ENCODE measurements at places on chromosomes 1 and 21.

DNA sequence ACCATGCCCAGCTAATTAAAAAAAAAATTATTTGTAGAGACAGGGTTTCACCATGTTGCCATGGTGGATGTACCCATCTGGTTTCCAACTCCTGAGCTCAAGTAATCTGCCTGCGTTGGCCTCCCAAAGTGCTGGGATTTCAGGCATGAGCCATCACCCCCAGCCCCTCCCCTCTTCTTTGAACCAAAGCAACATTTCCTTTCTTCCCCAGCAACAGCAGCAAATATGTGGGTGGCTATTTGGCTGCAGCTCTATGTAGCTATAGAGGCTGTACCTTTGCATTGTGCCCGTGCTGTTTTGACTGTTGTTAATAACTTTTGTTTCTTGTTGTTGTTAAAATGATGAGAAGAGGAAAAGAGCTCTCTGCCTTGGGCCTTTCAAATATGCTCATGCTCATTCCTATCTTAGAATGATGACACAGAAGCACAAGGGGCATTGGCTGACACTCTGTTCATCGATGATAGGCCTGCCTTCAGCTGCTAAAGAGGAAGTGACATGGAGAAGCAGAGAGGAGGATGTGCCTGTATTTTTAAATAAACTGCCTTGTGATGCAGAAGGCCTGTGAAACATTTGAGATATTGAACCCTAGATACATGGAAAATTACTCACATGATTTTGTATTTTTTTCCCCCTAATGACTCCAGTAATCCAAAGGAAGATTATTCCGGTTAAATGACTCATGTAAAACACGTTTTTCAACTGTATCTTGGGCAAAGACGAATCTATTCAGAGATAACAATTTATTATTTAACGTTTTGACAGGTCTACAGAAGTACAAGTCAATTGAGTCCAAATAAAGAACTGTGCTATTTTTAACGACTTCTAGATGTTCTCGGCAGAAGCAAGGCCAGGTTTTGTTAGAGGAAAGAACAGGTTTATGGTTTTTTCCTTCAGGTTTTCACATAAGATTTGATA lies 20.5 kb upstream of the XPR1 start:
- no peak for DNase-seq

DNA sequence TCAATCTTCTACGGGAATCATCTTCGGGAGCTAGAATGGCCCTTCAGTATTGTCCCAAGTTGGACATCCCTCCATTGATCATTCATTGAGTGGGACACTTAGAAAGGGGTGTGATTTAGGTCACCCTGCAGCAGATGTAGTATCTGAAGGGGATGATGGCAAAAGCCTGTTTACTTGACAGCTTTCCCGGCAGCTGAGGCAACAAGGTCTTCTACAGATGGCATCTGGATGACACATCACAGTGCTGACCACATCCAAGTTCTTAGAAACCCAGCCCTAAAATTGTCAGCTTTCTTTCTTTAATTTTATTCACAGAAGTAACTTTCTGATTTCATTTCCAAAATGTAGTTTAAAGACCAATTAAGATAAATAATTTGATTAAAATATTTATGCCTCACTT lies 150.3 kb downstream of the AMY1C start:
- no peak for DNase-seq

DNA sequence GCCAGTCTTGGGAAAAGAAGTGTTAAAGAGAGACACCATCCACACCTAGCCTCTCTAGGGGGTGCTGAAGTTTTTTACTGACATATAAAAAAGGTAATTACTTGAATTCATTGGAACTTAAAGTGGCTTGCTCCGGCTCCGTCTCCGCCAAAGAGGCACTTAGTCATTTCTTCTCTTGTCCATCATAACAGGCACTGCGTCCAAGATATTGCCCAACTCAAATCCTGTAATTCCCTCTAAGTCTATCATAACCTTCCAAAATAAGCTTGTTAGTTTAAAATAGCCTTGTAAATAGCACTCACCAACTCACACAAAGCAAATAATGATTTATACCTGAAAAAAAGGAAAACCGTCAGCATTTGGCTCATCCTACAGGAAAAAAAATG lies 160.5 kb downstream of the ZBTB18 start:
- no peak for DNase-seq

DNA sequence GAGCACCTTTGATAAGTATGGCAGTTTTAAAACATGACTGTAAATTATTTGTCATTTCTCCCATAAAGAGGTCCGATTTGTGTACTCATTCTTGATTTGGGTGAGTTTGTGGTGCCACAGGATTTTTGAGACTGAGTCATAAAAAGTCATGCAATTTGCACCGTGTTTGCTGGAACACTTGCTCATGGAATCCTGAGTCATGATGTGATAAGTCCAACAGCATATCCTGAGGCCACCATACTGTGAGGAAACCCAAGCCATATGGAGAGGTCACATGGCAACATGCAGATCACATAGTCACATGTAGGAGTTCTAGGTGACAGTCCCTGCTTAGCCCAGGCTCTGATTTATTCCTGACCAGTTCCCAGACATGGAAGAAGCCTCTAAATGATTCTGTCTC lies 40.8 kb upstream of the PRRX1 start:
- DNase-seq, result no peak

DNA sequence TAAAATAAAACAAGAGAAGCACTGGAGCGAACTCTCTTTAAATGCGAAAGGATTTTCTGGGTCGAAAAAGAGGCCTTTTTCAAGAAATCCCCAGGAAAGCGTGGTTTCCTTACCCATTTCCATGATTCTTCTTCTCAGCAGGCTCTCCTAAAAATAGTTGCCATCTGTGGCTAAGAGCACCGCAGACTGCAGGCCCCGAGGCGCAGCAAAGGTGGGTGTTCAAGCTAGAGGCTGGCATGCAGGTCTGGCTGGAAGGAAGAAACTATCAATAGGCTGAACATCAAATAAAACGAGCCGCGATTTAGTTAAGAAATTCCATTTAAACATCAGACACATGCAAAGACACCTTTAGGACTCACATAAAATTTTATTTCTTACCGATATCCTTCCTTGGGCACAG lies 135.1 kb downstream of the ADAMTS1 start:
- DNase-seq, result peak; percentile 35

DNA sequence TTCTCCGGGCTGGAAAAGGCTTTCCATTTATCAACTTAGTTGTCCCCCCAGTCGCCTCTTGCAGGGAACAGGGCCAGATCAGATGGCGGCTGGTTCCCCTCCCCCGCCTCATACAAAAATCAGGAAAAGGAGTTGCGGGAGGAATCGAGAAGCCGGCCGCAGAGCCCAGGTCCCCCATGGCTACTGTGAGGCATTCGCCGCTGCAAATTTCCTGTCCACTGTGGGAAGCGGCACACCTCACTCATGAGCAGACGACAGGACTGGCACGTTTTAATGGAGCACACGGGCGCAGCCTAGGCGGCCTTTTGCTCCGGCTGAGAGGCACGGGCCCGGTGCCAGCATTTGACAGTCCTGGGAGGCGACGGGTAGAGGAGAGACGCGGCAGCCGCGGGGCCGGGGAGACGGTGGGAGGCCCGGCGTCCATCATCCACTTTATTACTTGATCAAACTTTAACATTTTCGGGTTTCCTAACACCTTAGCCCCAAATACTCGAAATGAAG lies 1.1 kb downstream of the GNG4 start:
- peak; percentile 83 for DNase-seq

GRCh38 chr1:30864681-30865080 lies 43.9 kb downstream of the SDC3 start:
- DNase-seq, result no peak

DNA sequence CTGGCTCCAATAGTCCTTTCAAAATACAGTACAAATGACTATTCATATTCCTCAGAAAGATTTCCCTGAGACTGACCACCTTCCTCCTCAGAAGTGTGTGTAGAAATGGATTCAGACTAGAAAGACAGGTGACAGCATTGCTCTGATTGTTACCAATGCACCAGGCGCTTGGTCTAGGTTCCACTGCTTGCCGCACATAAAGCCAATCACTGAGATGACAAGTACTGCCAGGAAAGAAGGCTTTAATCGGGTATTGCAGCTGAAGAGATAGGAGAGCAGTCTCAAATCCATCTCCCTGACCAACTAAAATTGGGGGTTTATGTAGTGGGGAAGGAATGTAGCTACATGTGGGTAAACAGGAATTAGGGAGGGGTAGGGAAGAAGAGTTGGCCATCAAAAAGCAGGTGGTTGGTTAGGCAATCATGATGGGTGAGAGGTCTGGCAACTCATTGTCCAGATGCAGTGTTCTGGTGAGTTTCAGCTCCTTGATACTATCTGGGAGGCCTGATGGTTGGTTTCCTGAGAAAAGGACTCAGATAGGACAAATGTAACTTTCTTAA lies 98.0 kb downstream of the KCNH1 start:
- no peak for DNase-seq

DNA sequence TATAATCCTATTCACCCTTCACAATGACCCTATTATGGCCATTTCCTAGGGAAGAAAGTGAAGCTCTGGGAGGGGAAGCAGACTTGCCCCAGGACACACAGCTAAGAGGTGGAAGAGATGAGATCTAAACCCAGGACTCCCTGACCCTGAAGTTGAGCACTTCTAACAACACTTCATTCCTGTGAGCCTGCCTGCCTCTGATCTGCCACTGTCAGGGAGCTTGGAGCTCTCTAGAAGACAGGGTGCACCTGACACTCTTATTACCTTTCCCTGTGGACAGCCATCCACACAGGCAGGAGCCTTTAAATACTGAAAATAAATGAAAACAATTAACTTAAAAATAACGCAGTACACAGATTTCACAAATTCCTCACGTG lies 599 bp downstream of the MKNK1 start:
- DNase-seq, result peak; percentile 40

GRCh38 chr1:11858613-11858967 lies at the start of gene NPPB:
NPPB (minus strand) TSS chr1:11858945; CDS start chr1:11858833, 112 bp downstream.
- DNase-seq, result no peak

DNA sequence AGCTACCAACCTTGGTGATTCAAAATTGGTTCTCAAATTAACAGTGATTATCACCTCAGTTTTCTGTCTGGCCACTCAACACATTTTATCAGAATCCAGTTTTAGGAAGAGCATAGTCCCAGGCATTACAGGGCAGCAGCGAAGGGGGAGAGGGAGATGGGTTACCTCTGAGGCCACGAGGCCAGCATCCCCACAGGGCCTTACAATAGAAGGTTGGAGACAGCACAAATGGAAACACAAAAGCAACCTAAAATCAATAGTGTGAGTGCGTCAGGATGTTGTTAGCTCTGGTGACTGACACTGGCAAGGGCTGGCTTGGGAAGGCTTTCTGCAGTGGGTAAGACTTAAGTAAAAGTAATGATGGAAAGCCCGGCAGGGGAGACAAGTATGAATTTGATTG lies 79.5 kb downstream of the JAK1 start:
- no peak for DNase-seq

- no peak for DNase-seq
Observed at GRCh38 chr21:26225046-26225445, 54.5 kb upstream of the APP start.

DNA sequence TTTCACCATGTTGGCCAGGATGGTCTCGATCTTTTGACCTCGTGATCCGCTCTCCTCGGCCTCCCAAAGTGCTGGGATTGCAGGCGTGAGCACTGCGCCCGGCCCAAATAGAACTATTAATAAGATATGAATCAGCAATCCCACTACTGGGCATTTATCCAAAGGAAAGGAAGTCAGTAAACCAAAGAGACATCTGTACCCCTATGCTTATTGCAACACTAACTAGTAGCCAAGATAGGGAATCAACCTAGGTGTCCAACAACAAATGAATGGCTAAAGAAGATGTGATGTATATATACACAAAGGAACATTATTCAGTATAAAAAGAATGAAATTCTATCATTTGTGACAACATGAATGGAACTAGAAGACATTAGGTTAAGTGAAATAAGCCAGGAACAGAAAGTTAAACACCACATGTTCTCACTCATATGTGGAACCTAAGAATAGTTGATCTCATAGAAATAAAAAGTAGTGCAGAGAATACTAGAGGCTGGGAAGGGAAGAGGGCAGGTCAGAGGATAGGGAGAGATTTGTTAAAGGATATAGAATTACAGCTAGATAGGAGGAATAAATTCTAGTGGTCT lies 48.8 kb downstream of the XPR1 start:
- no peak for DNase-seq

GRCh38 chr1:197995408-197996258 lies 78.5 kb downstream of the LHX9 start:
- no peak for DNase-seq

- DNase-seq, result no peak
Observed at GRCh38 chr21:28459193-28459592, 533.5 kb downstream of the LTN1 start.

DNA sequence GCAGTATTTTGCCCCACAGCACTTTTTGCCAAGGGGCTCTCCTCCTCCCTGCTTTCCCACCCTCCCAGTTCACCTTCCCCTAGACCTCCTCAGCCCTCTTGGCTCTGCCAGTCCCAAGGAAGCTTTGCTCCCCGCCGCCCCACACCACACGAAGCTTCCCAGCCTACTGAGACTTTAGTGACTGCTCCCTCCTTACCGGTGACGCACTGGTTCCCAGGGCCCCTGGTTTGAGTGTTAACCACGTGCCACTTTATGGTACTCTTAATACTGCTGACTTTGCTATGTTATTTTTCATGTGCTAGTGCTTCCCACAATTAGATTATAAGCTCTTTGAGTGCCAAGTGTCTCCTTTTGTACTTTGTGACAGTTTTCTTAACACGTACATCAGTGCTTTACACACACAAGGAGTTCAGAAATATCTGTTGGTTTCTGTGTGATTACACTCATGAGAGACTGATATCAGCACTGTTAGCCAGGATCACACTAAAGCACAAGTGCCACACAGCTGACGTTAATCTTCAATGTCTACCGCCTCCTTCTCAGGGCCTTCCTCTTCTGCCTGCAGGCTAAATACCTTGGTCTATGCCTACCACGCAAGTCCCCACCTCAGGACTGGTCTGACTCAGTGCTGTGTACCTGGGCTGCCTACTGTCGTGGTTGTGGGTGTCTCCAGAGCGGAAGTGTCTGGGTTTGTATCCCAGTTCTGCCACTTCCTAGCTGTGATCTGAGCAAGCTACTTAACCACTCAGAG lies 61.0 kb downstream of the DNTTIP2 start:
- DNase-seq, result no peak

DNA sequence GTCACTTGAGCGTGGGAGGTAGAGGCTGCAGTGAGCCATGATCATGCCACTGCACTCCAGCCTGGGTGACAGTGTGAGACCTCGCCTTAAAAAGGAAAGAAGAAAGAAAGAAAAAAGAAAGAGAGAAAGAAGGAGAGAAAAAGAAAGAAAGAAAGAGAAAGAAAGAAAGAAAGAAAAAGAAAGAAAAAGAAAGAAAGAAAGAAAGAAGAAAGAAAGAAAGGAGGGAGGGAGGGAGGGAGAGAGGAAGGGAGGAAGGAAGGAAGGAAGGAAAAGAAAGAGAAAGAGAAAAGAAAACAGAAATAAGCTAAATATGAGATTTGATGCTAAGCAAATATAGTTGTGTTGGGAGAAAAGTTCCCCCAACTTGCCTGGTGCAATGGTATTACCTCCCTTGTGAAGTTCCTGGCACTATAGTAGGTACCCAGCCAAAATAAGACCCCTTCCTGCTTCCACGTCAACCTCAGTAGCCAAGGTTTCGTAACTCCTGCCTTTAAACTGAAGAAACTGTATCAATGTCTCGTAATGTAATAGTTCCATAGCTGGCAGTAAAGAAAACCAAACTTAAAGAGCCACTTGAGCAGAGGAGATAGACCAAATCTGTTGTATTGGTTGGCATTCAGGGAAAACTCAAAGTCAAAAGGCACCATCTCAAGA lies 88.1 kb upstream of the HNRNPU start:
- no peak for DNase-seq

GRCh38 chr1:20402585-20403422 lies 83.2 kb downstream of the CAMK2N1 start:
- no peak for DNase-seq

All from cerebellar cortex (tissue), 1 donor.